ENCODE measurements at places on chromosomes 5 and 9.

DNA sequence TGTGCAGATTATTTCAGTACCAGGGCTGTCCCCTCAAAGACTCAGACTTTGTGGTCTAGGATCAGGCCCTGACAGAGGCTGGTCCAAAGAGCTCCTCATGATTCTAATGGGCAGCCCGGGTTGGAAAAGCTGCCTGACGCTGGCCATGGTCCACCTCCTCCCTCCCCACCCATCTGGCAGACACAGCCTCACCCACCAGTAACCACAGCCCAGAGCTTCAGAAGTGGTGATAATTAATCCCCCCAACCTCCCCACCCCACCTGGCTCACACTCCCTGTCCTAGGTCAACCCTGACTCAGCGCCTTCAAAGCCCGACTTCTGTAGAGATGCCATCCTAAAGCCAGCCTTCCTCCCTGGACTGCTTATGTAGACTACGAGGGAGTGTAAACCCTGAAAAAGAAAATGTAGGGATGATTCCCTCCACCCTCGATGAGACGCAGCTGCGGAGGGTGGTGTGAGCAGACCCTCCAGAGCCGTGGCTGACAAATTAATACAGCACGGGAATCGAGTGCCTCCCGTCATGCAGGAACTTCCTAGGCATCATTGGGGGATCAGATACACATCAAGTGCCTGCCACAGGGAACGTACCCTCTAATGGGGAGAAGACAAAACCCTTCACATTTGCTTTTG is 7.0 kb downstream of the UBE2QL1 start:
- DNase-seq, result no peak

GRCh38 chr5:52409835-52410234 is 377.9 kb upstream of the ITGA1 start:
- no peak for DNase-seq

- no peak for DNase-seq
These were observed 102.5 kb upstream of the SH3GL2 start for GRCh38 chr9:17476401-17476800.

DNA sequence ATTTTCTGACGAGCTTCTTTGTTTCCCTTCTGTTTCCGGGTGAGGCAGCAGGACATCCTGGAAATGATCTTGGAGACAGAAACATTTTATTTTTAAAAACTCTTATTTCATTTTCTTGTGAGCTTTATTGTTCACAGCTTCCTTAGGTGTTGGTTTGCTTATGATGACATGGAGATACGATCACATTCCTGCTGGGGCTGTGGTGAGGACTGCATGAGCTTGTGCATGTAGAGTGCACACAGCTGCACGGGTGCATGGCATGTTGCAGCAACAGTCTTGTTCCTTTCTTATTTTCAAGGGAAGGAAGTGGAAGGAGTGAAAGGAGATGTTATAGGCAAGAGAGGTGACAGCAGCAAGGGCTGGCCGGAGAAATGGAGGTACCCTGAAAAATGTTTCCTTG is 1.2 kb downstream of the BTNL8 start:
- no peak for DNase-seq

GRCh38 chr9:27433631-27434325 is 90.3 kb upstream of the IFNK start:
- no peak for DNase-seq

DNA sequence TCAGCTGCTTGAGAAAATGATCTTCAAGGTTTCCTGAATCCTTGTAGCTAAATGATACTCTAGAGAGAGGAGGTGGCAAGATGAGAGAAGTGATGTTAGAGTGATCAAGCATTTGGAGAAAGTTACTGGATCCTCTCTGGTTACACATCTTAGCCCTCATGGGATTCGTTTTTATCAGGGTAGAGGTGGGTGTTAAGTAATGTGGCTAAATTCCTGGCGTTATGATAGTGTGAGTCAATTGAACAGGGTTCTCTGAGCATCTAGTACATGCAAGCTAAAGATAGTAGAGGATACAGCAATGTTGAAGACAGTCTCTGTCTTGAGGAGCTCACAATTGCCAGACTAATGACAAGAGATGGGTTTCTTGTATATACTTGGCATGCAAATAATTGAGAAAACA is 123.7 kb downstream of the PSD2 start:
- no peak for DNase-seq

DNA sequence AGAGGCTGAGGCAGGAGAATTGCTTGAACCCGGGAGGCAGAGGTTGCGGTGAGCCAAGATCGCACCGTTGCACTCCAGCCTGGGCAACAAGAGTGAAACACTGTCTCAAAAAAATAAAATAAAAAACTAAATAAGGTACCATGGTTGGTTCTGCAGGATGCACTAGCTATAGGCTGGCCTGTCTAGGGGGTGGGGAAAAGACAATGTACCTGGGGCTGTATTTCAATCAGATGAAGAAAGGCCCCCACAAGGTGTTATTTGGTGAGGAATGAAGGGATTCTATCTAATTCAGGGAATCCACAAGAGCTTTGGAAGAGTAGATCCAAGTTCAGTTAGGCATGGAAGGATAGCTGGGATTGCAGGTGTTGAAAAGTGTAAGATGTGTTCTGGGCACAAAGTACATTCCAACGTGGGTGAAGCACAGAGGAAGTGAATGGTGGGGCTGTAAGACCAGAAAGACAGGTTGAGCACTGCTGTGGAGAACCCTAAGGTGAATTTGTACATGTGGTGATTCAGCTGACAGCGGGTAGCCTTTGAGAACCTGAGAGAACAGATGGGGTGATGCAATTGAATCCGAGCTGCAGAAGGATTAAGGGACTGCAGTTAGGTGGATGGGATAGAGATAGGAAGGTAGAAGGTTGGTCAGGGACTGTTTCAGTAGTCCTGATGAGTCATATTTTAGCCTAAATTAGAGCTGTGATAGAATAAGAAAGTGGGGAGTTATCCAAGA is 71.8 kb downstream of the CAST start:
- no peak for DNase-seq

GRCh38 chr9:81906671-81907070 is 21.6 kb upstream of the SPATA31D4 start:
- no peak for DNase-seq

DNA sequence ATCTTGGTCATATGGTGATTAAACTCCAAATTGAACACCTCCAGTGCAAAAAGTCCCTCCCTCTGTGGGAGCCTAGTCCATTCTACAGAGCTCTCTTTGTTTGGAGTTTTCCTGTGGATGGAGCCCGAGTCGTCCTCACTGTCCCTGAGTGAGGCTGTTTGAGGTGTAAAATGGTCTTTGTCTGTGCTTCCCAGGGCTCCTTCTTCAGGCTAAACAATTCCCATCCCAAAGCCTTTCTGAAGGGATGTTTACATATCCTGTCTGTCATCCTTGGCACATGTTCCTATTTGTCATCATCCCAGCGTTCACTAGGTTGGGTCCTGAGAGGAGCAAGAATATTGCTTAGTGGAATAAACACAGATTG is 68.9 kb downstream of the COL27A1 start:
- DNase-seq, result no peak

DNA sequence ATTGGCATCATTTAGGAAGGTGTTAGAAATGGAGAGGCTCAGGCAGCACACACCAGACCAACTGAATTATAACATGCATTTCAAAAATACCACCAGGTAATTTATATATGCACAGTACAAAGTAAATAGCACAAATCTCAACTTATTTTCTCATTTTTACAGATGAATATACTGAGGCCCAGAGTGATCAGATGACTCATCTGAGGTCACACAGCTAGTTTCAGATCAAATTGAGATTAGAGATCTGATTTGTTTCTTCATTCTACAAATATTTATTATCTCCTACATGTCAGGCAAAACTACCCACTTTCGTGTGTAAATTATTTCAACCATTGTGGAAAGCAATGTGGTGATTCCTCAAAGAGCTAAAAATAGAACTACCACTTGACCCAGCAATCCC is 507.1 kb downstream of the TLE4 start:
- no peak for DNase-seq

DNA sequence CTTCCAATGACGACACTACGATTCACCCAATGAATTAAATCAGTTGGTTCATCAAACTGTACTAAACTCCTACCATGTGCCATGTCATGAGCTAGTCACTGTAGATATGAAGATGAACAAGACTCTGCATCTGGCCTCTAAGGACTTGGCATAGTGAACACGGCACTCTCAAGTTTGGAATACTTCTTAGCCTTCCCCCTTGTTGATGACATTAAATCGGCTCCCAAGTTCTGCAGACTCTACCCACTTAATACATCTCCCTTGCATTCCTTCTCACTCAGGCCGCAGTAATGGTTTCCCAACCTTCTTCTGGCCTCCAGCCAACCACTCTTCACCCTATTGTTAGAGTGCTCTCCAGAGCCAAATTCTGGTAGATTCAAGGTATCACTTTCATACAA is 184.7 kb downstream of the MAPKAP1 start:
- peak; percentile 18 for DNase-seq
